ENCODE measurements at places on chromosomes 13 and 19. TPM values are rescaled to one million over a fixed set of nuclear protein-coding genes. Genes with fewer than 3 reads are reported as not detected.

The KLK4 gene
- not detected for total RNA-seq

DNA sequence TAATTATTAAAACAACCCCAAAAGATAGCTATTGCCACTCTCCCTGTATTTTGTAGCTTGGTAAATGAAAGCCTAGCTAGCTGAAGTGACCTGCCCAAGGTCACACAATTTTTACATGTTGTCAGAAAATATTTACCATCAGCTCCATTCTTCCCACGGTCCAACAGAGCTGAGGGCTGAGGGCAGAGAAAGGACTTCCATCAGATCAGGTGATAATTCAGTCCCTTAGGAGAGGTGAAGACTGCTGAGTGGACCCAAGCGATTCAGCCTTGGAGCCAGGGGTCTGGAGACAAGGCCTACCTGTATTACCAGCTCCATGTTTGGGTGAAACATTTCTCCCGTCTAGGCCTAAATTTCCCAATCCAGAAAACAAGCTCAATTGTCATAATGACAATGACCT, 149.5 kb upstream of the TSHZ3 start:
- DNase-seq, result no peak

The NKPD1 gene
- under 0.01 TPM for total RNA-seq

The IZUMO2 gene
- total RNA-seq, result not detected

DNA sequence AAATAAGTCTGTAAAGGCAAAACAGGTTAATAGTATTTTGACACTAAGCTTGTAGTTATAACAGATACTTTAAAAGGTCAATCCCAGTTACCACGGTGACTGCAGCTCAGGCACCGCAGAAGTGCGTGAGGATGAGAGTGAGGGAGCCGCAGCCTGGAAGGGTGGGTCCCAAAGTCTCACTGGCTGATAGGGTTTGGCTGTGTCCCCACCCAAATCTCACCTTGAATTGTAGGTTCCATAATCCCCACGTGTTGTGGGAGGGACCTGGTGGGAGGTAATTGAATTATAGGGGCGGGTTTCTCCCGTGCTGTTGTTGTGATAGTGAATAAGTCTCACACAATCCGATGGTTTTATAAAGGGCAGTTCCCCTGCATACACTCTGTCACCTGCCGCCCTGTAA, 40.0 kb upstream of the GAS6 start:
- no peak for DNase-seq

GRCh38 chr13:30676672-30677071, 58.7 kb upstream of the ALOX5AP start:
- DNase-seq, result peak; percentile 47

DNA sequence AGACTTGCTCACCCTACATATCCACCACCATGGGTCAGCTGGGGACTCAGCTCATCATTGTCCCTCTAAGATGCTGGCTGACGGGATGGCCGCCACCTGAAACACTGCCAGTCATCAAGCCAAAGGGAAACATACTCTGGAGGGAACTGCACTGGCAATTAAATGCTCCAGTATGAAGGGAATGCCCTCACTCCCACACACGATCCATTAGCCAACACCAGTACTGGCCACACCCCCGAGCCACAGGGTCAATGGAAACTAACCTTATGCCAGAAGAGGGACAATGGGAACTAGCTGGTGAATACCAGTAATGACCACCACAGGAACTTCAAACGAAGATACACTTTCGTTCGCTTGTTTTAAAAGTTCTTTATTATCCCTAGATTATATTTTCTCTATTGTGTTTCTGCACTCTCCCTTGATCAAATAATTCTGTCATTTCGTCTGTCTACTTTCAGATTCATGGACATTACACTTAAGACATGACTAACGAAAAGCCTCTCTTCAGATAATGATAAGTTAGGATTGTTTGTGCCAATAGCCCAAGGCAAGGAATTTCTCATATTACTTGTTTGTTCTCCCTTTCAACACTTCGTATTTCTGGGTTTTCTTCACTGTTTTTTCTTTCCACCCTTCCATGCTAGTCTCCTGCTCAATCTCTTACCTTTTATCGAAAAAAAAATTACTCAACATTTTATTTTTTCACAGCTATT, 1.7 kb upstream of the ZNF507 start:
- DNase-seq, result no peak

- no peak for DNase-seq
Measured at GRCh38 chr13:49343255-49343654, 95.5 kb downstream of the CDADC1 start.

Data from IMR-90 (cell line).